ENCODE measurements at places on chromosomes 13 and 19.

DNA sequence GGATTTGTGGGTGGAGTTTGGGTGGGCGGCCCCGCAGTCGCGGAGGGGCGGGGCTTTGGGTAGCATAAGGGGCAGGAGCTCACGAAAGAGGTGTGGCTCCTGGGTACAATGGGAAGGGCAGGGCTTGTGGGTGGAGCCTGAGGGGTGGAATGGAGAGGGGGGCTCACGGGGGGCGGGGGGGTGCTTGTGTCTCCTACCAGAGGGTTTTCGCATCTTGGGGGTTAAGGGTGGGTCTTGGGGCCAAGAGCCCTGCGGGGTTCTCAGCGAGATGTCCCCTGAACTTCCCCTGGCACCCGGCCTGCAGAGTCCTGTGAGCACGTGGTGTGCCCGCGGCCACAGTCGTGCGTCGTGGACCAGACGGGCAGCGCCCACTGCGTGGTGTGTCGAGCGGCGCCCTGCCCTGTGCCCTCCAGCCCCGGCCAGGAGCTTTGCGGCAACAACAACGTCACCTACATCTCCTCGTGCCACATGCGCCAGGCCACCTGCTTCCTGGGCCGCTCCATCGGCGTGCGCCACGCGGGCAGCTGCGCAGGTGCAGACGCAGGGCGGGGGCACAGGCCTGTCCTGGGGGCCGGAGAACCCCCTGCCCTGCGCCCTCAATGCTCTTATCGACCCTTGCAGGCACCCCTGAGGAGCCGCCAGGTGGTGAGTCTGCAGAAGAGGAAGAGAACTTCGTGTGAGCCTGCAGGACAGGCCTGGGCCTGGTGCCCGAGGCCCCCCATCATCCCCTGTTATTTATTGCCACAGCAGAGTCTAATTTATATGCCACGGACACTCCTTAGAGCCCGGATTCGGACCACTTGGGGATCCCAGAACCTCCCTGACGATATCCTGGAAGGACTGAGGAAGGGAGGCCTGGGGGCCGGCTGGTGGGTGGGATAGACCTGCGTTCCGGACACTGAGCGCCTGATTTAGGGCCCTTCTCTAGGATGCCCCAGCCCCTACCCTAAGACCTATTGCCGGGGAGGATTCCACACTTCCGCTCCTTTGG, 5.1 kb downstream of the FSTL3 start:
- DNase-seq: peak; percentile 68

- no peak for DNase-seq
Measured at GRCh38 chr19:28764066-28764465, 448.9 kb downstream of the UQCRFS1 start.

DNA sequence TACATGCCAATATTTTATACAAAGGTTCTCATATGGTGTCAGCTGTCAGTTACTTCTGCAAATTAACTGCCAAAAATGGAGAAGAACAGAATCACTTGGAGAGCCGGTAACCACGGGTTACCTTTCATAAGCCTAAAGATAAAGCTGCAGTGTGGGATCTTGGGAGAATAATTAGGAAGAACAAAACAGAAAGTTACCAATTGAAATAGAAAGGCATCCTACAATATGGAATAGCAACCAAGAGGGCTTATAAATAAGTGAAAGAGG, 74.2 kb downstream of the TSHZ3 start:
- DNase-seq: no peak

DNA sequence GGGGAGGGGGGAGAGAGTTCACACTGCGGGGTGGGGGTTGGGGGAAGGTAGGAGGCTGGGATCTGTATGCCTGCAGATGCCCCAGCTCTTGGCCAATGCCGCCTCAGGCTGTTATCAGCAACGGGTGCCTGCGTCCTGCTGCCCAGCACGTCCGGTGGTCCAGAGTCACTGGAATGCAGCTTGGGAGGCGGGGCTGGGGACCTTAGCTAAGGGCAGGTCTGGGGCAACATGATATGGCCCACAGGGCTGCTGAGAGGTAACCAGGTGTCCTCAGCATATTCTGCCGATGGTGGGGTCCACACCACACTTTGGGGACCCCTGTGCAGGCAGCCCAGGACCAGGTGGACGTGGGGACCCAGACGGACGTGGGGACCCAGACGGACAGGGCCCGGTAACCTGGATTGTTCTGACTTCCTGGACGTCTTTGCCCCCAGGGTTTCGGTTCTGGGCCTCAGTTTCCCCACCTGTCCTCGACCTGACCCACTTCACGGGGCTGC, 668 bp upstream of the ARHGAP45 start:
- no peak for DNase-seq

- DNase-seq: no peak
Measured at GRCh38 chr19:17526922-17527321, 15.5 kb downstream of the PGLS start.

- DNase-seq: peak; percentile 76
Measured at GRCh38 chr19:40221858-40222619, 3.9 kb upstream of the TTC9B start.

DNA sequence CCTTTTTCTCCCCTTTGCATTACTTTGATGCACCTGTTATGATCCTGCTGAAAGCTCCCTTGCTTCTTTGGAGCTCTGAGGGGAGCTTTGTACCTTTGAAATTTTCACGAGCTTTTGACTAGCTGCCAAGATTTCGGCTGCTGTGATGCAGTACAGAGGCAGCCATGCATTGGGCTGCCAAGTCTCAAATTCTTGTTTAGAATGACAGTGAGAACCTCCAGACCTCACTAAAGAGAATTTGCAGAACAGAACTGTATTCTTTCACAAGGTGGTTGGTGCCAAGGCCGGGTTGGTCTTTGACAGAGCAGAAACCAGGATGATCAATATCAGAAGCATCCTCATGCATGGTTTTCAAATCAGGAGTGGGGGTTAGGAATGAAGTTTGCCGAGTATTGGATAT, 414.8 kb downstream of the GPC5 start:
- no peak for DNase-seq

DNA sequence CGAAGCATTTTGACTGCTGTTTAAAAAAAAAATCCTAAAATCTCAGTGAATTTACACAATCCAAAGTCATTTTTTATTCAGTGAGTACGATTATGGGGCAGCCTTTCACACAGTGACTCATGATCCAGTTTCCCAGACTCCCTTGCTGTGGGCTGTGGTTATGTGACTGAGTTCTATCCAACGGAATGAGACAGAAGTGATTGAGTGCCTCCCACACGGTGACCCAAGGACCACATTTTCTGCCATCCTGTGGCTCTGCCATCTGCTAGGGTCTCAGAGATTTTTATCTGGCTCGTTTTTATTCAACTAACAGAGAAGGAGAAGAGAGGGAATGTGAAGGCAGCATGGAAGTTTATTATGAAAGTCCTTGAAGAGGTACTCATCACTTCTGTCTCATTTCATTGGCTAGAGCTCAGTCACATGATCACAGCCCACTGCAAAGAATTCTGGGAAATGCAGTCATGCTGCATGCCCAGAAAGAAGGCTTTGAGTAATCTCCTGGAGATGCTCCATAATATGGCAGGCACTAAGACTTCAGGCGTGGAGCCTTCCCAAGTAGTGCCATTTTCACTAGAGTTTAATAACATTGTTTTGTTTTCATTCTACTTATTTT, 999.4 kb downstream of the UQCRFS1 start:
- DNase-seq: no peak

GRCh38 chr19:5354403-5354802, 13.8 kb upstream of the PTPRS start:
- DNase-seq: no peak

- DNase-seq: no peak
Measured at GRCh38 chr19:55493645-55494171, 5.5 kb downstream of the SSC5D start.

DNA sequence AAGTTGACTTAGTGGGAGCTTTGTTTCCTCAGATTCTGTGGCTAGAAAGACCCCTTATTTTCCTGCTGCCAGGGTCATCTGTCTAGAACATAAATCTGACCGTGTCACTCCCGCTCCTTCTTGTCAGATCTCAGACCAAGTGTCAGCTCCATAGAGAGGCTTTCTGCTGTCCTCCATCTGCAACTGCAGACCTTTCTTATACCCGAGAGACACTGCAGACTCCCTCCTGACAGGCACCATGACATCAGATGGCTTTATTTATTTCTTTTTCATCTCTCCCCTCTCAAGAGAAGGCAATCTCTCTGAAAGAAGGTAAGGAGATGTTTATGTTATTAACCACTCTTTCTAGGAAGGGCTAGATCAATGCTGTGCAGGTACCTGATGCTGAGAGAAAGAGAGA, 726.5 kb downstream of the UQCRFS1 start:
- DNase-seq: no peak

GRCh38 chr19:46967578-46968032, 52.0 kb upstream of the NPAS1 start:
- no peak for DNase-seq

- DNase-seq: no peak
Measured at GRCh38 chr19:34353546-34353945, 11.4 kb upstream of the GPI start.

- DNase-seq: no peak
Measured at GRCh38 chr19:7987114-7987768, 18.2 kb downstream of the ELAVL1 start.

DNA sequence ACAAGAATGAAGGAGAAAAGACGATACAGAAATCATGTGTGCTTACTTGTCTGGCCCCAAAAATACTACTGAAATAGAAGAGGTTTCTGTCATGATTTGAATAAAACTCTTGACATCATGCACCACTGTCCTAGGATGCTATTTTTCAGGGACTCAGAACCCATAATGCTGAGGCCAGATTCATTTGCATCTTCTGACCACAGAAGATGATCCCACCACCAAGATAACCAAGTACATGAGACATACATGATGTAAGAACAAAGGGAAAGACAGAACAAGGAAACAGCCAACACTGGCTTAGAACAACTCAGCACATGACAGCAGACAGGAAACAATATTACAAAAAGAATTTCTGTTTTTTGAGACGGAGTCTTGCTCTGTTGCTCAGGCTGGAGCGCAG, 2.5 kb downstream of the ZNF552 start:
- no peak for DNase-seq

DNA sequence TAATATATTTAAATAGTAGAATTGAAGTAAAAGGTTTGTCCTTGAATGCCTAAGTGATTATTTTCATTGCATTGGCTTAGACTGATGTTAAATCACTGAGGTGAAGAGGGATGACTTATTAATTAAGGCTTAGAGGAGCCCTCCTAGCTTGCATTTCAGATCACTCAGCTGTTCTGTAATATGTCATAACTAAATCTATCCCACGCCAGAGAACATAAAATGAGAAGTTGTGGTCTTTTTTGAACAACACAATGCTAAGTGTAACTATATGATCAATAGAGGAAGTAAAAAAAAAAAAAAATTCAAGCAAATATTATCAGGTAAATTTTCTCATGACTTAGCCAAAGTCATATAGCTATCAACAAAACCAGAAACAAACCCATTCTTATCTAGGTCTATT, 752.2 kb downstream of the GPC5 start:
- DNase-seq: no peak

DNA sequence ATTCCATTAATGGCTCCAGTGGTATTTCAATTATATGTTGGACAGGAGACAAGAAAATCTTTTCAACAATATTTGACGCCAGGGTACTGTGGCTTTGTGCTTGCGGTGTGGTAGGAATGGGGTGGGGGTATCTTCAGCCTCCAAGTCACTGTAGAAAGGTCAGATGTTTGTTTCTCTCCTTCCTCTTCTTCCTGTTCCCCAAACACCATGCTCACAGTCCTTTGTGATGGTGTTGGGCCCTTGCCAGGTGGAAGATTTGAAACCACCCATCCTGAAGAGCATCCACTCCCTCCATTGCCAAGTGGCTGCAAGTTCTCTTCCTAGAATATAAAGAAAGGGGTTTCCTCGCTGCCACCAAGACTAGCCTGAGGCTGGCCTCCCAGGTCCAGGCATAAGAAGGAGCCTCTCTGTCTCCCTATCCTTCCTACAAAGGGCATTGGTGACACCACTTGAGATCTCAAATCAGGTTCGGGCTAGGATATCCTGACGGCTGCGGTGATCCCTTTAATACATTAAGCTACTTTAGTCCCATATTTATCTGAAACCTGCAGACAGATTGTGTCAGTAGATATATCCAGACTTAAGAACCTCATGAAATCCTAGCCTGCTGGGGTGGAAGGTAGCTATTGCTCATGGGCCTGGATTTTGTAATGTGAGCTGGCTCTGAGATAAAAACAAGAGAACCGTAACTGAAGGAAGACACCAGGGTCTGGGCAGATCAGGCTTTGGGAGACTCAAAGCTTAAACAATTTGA, 64.3 kb upstream of the SIAH3 start:
- DNase-seq: no peak

DNA sequence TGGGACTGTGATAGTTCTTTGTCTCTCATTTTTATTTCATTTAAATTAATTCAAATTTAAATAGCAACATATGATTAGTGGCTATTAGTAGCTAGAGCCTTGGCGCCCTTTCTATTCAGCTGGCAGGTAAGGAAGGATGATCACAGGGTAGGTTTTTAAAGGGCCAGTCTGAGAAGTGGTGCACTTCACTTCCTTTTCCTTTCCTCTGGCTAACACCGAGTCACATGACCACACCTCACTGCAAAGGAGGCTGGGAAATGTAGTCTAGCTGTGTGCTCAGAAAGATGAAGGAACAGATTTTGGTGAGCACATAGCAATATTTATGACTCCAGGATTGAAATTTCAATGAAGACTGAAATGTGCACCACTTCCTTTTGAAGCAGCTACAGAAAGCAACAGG, 128.7 kb downstream of the TSHZ3 start:
- DNase-seq: no peak

- no peak for DNase-seq
Measured at GRCh38 chr19:17473041-17473440, 2.7 kb downstream of the SLC27A1 start.

GRCh38 chr19:49592486-49593232, 1.7 kb downstream of the PRR12 start:
- DNase-seq: no peak

- DNase-seq: no peak
Measured at GRCh38 chr13:94331281-94331680, 148.2 kb downstream of the DCT start.

GRCh38 chr19:751501-752341, 809 bp downstream of the MISP start:
- DNase-seq: no peak

DNA sequence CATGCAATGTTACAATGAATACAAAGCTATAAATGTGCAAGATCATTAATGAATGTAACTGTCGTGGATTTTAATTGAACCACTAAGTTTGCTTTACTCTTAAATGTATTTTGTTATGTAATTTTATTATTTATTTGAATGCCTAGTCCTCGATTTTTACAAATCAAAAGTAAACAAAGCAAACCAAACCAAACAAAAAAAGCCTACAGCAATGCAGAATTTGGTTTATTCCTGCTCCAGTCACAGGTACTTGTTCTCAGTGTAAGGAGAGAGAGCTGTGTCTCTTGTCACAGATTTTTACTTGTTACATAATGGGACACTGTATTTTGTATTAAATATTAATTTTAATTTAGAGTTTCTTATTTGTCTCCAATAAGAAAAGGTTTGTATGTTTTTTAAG, 584.3 kb upstream of the SLITRK6 start:
- DNase-seq: no peak

- no peak for DNase-seq
Measured at GRCh38 chr19:56835401-56835800, 5.1 kb downstream of the PEG3 start.

GRCh38 chr13:104757712-104758111, 1691.5 kb upstream of the SLC10A2 start:
- no peak for DNase-seq

GRCh38 chr19:1765232-1765903, 12.1 kb downstream of the ONECUT3 start:
- DNase-seq: no peak

- no peak for DNase-seq
Measured at GRCh38 chr19:39412867-39413271, 400 bp downstream of the PLEKHG2 start.

GRCh38 chr13:73225990-73226389, 167.2 kb downstream of the KLF5 start:
- DNase-seq: no peak

Measured in NCI-H1048 (cell line).